ENCODE measurements at places on chromosomes 12 and 14.

DNA sequence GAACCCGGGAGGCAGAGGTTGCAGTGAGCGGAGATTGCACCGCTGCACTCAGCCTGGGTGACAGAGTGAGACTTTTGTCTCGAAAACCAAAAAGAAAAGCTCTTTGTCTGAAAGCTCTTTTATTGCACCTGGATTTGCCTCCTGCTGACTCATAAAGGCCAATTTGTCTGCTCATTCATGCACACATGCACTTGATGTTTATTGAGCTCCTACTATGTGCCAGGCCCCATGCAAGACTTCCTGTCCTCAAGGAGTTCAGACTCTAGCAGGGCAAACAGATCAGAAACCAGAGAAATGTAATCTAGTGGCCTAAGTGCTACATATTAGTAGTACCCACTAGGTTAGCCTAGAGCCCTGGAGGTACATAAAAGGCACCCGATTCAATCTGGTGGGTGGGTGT is 16.3 kb upstream of the MLEC start:
- DNase-seq = no peak

DNA sequence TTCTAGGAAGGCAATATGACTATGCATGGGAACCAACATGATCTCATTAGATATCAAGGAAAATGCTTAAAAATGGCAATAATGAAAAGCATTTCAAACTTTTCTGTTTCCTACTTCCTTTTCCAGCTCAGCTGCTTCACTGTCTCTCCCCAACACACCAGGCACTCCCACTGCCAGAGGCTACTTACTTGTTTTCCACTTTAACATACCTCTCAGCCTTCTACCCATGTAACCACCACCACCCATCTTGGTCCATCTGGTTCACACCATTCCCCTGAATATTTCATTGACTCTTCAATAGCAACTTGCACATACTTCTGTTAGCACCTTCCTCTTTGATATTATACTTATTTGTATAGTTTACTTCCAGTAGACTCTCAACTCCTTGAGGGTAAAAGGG is 168.3 kb upstream of the NPAS3 start:
- DNase-seq = no peak

- DNase-seq = no peak
Measured at GRCh38 chr14:51582437-51582836, 69.3 kb upstream of the FRMD6 start.

- no peak for DNase-seq
Measured at GRCh38 chr14:99065551-99065950, 206.4 kb downstream of the BCL11B start.

GRCh38 chr14:105366386-105367074 is 31.8 kb upstream of the TEX22 start:
- no peak for DNase-seq

DNA sequence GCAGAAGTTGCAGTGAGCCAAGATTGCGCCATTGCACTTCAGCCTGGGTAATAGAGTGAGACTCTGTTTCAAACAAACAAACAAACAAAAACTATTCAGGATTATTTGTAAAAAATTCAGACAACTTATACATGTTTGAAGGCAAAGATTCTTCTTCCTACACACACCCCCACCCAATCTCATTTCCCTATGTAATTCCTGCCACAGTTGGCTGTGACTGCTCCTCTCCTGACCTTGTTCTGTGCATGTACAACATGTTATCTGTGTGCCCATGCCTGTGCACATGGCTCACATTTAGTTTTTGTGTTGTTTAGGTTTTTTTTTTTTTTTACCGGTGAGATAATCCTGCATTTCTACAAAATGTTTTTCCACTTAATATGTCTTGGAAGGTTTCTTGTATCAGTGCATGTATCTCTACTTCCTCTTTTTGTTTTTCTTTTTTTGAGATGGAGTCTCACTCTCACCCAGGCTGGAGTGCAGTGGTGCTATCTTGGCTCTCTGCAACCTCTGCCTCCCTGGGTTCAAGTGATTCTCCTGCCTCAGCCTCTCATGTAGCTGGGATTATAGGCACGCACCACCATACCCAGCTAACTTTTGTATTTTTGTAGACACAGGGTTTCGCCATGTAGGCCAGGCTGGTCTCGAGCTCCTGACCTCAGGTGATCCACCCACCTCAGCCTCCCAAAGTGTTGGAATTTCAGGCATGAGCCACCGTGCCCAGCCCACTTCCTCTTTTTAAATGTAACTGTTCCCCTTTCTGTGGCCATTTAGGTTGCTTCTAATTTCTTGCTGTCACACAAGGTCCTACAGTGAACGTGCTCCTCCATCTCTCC is 8.7 kb downstream of the CFAP251 start:
- DNase-seq = no peak

GRCh38 chr12:128383357-128383937 is 116.5 kb downstream of the TMEM132C start:
- no peak for DNase-seq

DNA sequence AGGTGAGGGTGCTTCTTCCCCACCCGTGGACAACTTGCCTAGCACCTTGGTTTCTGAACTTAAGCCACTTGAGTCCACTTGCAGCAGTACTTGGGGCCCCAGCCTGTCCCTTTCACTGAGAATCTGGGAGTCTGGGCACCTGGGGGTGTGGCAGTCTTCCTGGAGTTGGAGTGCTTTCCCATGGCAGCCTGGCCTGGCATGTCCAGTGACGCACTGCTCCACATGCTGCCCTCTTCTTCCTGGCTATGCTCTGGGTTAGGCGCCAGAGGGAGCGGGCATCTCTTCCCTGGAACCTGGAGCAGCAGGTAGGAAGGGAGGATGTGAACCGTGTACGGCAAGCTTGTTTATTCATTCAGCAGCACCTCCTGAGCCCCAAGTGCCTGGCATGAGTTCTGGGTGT is 76.4 kb downstream of the PAPOLA start:
- DNase-seq = no peak

- peak; percentile 10 for DNase-seq
Measured at GRCh38 chr12:118465706-118466105, 89.4 kb downstream of the SUDS3 start.

GRCh38 chr12:51393676-51394545 is 2.7 kb upstream of the GALNT6 start:
- no peak for DNase-seq

- no peak for DNase-seq
Measured at GRCh38 chr12:93390549-93391297, 13.0 kb downstream of the NUDT4 start.

GRCh38 chr12:47303207-47303606 is 223.4 kb upstream of the AMIGO2 start:
- DNase-seq = no peak

- DNase-seq = no peak
Measured at GRCh38 chr12:107288414-107289127, 195.2 kb upstream of the CRY1 start.

- no peak for DNase-seq
Measured at GRCh38 chr14:51392416-51392815, 152.4 kb downstream of the TMX1 start.

GRCh38 chr12:49094160-49094974 is at the start of gene DHH:
DHH (minus strand) TSS chr12:49094801; CDS start chr12:49094512, 289 bp downstream.
- peak; percentile 34 for DNase-seq

GRCh38 chr12:118870551-118870950 is 110.8 kb upstream of the SRRM4 start:
- DNase-seq = no peak

- no peak for DNase-seq
Measured at GRCh38 chr12:49020441-49020840, 1.9 kb upstream of the PRKAG1 start.

- no peak for DNase-seq
Measured at GRCh38 chr12:51836041-51836826, 12.3 kb downstream of the FIGNL2 start.

GRCh38 chr12:9936591-9936990 is 4.4 kb upstream of the CLEC2A start:
- no peak for DNase-seq

- DNase-seq = no peak
Measured at GRCh38 chr12:2805143-2805520, 7.3 kb upstream of the ITFG2 start.

DNA sequence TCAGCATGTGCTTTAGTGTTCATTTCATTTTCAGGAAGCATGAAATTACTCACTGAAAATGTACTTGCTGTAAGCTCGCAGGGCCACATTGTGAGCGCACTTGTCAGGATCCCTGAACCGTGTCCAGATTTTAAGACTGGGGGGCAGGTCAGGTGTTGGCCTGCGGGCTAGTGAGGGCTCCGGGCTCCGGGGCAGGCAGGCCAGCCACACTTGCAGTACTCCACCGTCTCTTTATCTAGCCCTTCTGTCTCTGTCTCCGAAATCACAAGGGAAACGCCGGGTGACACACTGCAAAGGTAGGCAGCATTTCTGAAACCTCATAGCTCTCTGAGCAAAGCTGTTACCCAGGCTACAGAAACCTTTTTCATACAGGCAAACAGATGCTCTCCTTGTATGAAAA is 98.7 kb downstream of the EML1 start:
- DNase-seq = no peak

DNA sequence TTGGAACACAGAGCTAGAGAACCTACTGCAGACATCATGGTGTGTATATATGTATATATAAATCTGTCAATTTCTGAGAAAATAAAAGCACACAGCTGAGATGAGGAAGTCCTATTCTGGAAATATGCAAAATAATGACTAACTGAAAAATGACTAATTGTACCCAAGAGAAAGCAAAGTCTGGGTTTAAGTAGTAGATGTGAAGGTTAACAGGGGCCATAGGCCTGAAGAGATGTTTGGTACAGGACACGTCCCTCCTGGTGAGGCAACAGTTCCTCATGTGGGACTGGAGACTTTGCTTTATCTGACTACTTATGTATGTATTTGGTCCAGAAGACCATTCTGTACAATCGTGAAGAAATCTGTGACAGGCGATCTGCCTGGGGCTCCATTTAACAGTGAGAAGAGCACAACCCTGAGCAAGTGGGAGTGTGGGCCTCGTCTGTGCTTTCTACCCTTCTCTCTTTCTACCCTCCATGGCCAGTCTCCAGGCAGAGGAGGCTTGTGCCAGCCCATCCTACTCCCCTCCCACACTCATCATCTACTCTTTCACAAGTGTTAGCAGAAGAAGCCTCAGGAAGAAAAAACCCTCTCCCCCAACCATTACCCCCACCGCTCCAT is 67.5 kb downstream of the SLC41A2 start:
- DNase-seq = no peak
